ENCODE measurements at places on chromosomes 6 and 20.

- no peak for DNase-seq
Observed at GRCh38 chr6:86502497-86502896, 434.8 kb upstream of the HTR1E start.

DNA sequence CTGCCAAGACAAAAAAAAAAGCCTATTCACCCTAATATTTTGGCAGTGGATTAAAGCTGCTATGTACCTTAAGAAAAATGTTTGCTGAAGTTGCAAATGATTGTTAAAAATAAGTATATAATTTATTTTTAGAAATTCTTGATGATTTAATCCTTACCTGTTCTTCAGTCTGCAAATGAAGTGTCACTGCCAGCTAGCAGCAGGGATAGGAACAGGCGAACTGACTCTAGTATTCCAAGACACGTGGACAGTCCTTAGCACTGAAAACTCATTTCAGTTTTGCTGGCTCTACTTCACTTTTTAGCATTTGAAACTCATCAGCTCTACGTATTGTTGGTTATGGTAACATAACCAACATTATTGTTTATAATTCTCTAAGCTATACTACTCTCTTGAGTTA, 204.4 kb upstream of the ID4 start:
- DNase-seq = no peak

DNA sequence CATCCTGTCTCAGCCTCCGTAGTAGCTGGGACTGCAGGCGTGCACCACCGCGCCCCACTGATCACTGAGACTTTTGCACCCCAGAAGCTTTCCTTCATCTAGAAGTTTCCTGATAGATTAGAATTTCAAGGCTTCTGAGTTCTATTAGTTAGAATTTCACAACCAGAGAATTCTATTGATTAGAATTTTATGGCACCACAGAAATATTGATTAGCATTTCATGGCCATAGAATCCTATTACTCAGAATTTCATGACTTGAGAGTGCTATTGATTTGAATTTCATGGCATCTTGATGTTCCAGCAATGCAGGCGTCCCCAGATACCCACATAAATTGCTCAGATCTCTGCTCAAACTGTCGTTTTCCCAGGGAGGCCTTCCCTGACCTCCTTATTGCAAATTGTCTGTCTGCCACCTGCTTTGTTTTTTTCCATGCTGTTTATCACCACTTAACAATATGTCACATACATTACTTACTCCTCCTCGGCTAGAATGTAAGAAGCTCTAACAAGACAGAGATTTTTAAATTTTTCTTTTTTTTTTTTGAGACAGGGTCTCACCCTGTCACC, 16.9 kb upstream of the CBFA2T2 start:
- DNase-seq = no peak

DNA sequence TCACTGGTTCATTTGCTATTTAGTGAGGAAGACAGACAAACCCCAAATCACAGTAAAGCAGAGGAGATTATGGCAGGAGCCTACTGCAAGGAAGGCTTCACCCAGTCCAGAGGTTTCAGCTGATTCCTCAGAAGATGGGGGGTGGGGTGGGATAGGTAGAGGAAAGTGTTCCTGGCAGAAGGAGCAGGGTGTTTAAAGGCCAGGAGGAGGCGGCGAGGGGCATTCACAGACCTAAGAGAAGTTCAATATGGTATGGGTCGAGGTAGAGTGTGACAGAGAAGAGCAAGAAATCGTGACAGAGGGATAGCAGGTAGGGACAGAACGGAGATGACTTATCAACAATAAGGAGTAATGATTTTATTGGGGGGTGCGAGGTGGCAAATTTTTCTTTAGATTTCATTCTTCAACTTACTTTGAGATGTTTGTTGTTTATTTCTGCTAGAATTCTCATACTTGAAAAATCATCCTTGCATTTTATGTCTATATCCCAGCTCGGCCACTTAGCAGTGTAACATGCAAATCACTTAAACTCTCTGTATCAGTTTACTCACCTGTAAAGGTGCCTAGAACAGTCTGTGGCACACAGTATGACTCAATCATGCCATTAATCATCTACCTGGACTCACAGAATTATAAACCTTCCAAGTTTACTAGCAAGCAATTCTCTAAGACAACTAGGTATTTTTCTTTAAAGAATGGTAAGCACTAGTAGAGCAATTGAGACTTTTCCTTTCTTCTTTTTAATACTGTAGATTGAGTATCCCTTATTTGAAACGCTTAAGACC, 176.7 kb downstream of the REV3L start:
- no peak for DNase-seq

- no peak for DNase-seq
Observed at GRCh38 chr6:89098461-89098860, 17.9 kb downstream of the PNRC1 start.

GRCh38 chr6:16654701-16655100, 106.6 kb downstream of the ATXN1 start:
- no peak for DNase-seq

DNA sequence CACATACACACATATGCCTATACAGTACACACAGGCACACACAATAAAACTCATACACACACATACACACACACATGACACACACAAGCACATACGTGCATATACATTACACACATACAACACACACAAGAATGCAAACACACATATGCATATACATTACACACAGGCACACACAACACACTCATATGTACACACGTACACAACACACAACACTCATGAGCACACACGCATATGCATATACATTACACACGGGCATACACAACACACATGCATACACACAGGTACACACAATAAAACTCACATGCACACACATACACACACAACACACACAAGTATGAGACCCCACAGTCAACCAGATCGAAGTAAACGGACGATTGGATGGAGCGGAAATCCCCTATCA, 238.2 kb downstream of the ERMARD start:
- no peak for DNase-seq

DNA sequence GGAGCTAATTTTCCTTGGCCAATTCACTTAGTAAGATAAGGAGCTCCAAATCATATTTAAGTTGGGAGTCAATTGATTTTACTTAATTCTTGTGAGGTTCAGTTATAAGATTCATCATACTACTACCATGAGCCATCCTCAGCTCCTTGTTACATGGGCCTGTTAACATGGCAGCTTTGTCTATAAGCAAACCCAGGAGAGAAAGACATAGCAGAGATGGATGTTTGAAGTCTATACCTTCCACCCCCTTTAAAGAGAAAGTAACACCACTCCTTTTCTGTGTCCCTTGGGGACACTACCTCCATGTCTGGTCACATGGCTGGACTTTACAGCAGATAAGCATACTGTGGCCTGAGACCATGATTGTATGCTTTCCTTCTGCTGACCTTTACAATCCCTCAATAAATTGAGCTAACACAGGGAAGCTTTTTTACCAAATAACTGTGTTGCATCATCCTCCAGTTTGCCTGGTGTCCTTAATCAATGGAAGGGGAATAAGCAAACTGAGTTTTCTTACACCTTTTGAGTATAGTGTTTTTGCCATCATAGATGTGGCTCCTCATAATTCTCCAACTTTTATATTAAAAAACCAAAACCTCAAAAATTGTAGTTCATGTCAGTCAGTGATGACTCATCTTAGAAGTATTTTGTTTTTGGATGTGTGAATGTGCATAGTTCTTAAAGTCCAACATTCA, 9.8 kb upstream of the ZNFX1 start:
- DNase-seq = no peak

DNA sequence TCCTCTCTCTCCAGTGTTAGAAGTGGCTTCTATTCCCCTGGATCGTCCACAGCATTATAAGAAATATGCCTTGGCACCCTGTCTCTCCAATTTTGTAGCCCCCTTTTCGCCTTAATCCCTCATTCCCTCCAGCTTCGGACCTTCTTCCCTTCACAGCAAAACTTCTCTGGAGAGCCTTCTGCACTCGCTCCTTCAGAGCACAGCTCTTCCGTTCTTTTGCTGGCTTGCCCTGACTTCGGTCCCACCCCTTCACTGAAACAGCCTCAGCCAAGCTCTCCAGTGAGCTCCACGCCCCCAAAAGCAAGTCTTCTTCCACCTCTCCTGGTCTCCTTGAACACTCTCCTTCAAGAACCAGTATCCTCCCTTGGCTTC, 134.7 kb upstream of the RNF24 start:
- no peak for DNase-seq

GRCh38 chr20:12927489-12927888, 81.3 kb upstream of the SPTLC3 start:
- no peak for DNase-seq

DNA sequence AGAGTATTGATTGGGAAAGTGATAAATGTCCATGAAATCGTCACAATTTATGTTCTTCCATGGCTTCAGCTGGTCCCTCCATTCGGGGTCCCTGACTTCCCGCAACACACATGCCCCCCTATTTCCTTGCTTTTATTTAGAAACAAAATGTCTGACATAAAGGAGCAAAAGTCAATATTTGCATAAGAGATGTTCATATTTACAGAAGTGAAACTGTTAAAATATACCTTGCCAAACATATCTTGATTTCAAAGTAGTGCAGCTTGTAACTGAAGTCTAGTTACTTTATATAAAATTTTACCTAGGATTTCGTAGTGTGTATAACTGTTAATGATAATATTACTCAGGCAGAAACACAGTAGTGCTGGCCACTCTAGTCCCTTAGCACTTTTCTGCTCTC, 548.9 kb upstream of the ADGRB3 start:
- DNase-seq = no peak

DNA sequence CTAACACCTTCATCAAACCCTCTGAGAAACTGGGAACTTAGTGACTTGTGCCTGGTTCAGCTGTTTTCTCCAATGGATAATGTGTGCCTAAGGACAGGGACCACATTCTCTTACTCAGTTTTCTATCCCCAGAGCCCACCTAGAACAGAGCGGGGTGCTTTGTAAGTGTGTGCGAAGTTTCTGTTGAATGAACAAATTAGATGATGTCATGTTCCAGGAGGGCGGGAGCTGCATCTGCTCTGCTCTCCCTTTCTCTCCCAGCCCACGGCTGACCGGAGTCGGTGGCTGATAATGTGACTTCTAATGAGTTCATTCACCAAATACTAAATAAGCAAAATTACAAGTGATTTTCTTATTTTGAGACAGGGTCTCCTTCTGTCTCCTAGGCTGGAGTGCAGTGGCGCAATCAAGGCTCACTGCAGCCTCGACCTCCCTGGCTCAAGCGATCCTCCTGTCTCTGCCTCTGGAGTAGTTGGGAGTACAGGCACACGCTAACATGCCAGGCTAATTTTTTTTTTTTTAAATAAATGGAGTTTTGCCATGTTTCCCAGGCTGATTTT, 60.7 kb upstream of the FNDC1 start:
- no peak for DNase-seq

GRCh38 chr6:15712797-15713196, 50.0 kb upstream of the DTNBP1 start:
- DNase-seq = no peak

DNA sequence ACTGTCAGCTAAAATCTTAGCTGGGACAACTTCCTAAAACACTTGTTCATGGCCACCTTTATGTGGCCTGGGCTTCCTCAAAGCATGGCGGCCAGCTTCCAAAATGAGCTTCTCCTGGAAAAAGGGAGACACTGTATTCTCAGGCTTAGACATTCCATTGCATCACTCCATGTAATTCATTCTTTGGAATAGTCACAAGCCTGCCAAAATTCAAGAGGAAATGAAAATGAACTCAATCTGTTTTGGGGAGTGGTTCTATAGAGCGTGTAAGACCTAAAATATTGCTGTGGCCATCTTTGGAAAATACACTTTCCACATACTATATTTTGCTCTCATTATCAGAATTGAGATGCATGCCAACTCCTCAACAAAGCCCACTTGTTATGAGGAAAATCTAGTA, 687.0 kb downstream of the KIF16B start:
- DNase-seq = no peak

GRCh38 chr6:12249541-12250382, 40.4 kb upstream of the EDN1 start:
- no peak for DNase-seq

GRCh38 chr20:51462566-51463276, 79.8 kb downstream of the NFATC2 start:
- no peak for DNase-seq

GRCh38 chr20:4880051-4880450, 121.3 kb downstream of the SLC23A2 start:
- no peak for DNase-seq

- no peak for DNase-seq
Observed at GRCh38 chr6:138465007-138465645, 34.2 kb downstream of the NHSL1 start.

- DNase-seq = no peak
Observed at GRCh38 chr6:30135147-30135546, 793 bp upstream of the TRIM40 start.

DNA sequence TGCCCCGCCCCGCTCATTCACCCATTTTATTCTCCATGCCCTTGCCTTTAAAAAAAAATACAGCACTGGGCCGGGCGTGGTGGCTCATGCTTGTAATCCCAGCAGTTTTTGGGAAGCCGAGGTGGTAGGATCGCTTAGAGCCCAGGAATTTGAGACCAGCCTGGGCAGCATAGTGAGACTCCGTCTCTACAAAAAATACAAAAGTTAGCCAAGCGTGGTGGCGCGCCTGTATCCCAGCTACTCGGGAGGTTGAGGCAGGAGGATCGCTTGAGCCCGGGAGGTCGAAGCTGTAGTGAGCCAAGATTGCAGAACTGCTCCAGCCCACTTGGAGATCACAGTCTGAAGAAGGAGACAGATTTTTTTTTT, 407 bp upstream of the KIF6 start:
- no peak for DNase-seq

DNA sequence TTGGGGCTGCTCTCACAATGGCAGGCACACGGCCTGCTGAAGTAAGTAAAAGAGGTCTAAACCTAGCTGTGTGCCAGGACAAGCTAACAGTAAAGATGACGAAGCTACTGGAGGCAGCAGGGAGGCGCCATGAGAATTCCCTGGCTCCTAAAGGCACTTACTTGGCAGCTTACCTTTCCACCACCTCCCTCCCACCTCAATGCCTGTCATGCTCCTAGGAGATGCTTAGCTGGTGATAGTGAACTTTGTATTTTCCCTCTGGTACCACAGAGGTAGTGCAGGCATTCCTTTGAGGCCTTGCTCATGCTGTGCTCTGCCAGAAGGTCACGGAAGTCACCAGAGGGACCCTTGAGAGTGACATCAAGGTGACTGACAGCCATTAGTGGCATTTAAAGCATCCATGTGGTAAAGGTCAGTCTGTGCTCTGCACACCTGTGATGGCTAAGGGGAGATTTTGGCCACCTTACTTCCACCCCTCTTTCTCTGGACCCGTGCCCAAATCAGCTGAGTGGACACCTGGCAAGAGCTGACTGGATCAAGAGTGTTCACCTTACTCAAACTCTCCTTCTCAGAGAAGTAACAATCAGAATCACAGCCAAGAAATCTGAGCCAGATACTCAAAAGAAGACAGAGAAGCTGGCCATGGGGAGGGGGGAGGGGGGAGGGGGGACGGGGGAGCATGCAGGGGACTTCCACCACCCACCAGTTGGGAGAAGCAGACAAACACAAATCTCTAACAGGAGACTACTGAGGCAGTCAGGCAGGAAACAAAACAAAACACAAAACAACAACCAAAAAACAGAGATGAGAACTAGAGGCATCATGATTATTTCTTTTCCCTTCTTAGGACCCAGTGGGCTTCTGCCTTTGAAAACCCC, 2.9 kb downstream of the FKBP1A start:
- no peak for DNase-seq

GRCh38 chr6:37365791-37366190, 12.0 kb downstream of the RNF8 start:
- DNase-seq = no peak

- DNase-seq = no peak
Observed at GRCh38 chr6:4403828-4404227, 268.5 kb upstream of the ECI2 start.

GRCh38 chr6:169256518-169256917, 2.9 kb upstream of the THBS2 start:
- DNase-seq = no peak

Data from activated CD4-positive, alpha-beta T cell treated with anti-CD3 and anti-CD28 coated beads for 24 hours (primary cell).